CD4-positive, alpha-beta T cell treated with Interleukin-15 for 4 hours (primary cell): ENCODE measurements at places on chromosomes 6 and 20.

- DNase-seq: no peak
These were observed 18.2 kb downstream of the NCOA5 start for GRCh38 chr20:46071573-46071972.

- DNase-seq: no peak
These were observed 244.9 kb downstream of the ZFAND3 start for GRCh38 chr6:38064431-38064830.

DNA sequence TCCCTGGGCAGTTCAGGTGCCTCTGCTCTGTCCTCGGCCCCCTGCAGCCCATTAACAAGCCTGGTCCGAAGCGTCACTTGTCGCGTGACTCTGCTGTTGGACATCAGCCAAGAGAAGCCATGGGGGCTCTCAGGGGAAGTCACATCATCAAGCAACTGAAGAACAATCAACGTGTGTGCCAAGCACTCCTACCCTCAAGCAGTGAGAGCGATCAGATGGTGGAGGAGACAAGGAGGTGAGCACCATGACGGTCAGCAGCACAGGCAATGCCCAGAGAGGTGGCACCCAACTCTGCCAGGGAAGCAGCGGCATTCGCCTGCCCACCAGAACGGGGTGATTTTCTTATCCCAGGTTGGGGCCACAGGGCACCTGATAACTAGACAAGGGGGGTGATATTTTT, 132.7 kb downstream of the AGPAT4 start:
- no peak for DNase-seq

DNA sequence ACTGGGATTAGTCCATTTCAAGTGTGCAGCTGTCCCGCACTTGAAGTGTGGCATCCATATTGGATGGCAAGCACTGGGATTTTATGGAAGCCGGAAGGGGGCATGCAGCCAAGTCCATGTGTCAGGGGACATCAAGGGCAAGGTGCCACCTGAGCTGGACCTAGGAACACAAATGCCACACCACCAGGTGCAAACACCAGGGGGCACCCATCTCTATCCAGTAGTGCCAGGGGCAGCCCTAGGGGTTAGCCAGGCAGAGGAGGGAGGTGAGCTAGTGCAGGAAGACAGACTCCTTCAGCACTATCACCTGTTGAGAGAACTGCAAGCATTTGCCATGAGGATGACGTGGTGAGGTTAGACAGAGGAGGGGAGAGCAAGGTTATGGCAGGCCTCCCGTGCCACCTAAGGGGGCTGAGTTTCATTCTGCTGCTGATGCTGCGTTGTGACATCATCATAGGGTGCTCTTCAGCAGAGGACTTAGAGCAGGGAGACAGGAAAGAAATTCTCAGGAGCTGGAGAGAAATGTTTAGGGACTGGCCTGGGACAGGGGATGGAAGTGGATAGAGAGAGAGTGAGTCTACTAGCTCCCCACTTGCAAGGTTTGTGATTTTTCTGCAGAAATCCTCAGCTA, 192.6 kb upstream of the SLC24A3 start:
- DNase-seq: no peak

DNA sequence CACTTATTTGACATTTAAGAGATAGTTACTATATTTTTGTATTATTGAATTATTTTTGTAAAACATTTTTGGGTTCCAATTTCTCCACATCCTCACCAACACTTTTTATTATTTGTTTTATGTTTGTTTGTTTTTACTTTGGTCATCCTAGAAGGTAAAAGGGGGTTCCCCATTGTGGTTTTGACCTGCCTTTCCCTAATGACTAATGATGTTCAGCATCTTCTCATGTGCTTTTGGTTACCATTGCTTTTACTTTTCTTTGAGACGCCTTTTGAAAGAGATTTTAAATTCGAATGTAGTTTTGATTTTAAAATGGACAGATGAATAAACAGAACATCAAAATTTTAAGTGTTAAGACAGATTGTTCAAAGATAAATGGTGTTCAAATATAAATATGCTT, 46.9 kb downstream of the AK9 start:
- DNase-seq: no peak

- no peak for DNase-seq
These were observed 131.2 kb upstream of the TSHZ2 start for GRCh38 chr20:52841003-52841402.

- no peak for DNase-seq
These were observed 57.9 kb upstream of the FAM8A1 start for GRCh38 chr6:17542243-17542642.

DNA sequence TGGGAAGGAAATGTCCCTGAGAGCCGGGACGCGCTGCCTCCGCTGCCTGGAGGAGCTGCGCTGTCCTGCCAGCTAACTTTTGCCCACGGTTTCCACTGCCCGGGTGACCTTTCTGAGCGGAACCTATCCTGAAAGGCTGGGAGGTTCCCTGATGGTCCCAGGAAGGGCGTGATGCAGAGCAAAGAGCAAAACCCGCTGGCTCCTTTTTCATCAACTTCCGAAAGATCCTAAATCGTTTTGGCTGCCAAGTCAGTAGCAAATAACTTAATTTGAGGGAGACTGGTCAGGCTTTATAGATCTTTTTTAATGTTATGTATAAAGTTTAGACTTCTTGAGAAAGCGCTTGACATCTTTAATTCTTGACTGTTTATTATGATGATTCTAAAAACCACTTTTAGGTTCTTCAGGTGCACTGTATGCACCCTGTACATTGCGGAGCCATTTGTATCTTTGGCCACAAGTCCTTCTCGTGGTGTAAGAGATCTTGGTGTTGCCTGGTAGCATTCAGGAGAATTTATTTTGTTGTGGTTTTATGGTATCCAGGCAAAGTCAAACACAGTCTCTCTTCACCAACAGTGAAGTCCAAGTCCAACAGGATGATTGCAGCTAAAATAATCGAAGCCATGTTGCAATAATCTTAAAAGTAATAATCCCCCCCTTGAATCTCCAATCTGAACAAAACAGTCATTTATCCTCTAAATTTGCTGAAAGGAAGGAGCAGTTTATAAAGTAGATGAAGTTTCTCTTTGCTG, at the start of gene SYNE1:
SYNE1 (minus strand) TSS at position 67 of the 752 bp plus-strand sequence. CDS start 9,031 bp downstream, outside the sequence.
- no peak for DNase-seq

GRCh38 chr20:9241232-9241692, 172.4 kb downstream of the PLCB4 start:
- no peak for DNase-seq

- DNase-seq: no peak
These were observed 12.0 kb downstream of the ZNF217 start for GRCh38 chr20:53581444-53582250.

GRCh38 chr6:15793288-15793687, 130.5 kb upstream of the DTNBP1 start:
- no peak for DNase-seq

- no peak for DNase-seq
These were observed 138.8 kb upstream of the RNF217 start for GRCh38 chr6:124823240-124824111.

DNA sequence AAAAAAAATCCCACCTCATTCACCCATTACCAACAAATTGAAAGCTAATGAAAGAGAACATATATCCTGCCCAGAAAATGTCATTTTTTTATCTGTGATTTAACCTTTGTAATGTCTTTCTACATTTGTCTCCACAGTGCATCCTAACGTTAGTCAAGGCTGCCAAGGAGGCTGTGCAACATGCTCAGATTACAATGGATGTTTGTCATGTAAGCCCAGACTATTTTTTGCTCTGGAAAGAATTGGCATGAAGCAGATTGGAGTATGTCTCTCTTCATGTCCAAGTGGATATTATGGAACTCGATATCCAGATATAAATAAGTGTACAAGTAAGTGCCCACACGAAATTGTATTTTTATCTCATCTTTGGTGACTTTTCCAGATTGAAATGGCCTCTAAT, 30.0 kb downstream of the RSPO3 start:
- DNase-seq: no peak

DNA sequence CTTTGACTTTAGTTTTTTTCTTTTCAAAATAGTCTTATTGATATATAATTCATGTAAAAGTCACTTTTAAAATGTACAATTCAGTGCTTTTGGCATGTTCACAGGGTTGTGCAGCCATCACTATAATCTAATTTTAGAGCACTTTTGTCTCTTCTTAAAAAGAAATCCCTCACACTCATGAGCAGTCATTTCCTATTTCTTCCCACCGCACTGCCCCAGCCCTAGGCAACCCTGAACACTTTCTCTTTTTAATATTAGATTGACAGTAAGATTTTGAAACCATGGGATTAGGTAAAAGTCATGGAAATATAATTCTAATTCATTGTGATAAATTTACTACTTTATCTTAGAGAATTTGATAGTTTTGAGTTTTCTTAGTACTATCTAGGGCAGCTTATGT, 309.4 kb downstream of the UTRN start:
- no peak for DNase-seq

- no peak for DNase-seq
These were observed 18.8 kb upstream of the IER3 start for GRCh38 chr6:30763155-30763617.

DNA sequence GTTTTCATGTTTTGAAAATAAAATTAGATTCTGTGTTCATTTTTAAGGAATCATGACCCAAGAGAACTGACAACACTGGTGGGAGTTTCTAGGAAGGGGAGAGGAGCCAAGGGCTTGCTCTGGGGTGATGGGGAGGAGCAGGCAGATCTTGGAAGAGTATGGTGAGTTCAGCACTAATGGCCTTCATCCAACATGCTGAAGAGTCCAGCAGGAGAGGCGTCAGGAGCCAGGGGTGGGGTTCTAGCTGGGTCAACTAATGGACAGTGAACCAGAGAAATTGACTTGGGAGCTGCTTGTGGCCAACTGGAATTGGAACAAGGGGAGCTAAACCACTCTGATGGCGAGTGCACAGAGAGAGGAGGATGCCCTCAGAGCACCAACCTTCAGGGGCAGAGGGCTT, 107.1 kb downstream of the MRPL14 start:
- no peak for DNase-seq

- DNase-seq: no peak
These were observed 68.7 kb downstream of the PHACTR2 start for GRCh38 chr6:143746202-143747119.

DNA sequence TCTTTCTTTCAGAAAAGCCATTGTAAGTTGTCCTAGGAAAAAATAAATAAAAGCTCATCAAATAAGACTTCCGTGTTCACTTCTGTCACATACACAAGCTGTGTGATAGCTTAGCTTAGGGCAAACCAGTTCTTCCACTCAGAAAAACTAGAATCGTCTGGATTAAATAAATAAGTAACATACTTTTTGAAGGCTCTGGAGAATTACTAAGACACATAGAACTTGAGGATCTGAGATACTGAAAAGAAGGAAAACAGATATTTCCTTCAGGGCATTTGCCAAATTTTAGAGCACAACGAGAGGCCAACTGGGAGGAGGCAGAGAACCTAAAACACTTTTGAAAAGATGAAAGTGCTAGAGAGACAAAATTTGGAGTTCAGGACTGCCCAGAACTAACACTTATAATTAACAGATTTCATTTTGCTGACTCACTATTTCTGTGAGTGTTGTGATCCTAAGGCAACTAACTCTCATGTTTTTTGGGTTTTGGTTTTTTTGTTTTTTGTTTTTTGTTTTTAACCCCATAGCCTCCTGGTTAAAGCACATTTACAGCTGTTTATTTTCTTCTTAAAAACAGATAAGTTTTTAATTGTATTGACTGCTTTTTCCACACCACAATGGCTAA, 38.7 kb upstream of the THEMIS start:
- no peak for DNase-seq

GRCh38 chr20:1846341-1846740, 48.9 kb upstream of the SIRPA start:
- no peak for DNase-seq

GRCh38 chr20:40331807-40332560, 357.1 kb downstream of the MAFB start:
- no peak for DNase-seq

GRCh38 chr20:48384147-48384818, 443.5 kb downstream of the PREX1 start:
- no peak for DNase-seq

- DNase-seq: no peak
These were observed 12.5 kb downstream of the SYCP2 start for GRCh38 chr20:59920944-59921343.

- no peak for DNase-seq
These were observed 41.7 kb upstream of the CDKN1A start for GRCh38 chr6:36636687-36637418.
